ENCODE measurements at places on chromosomes 5 and 9.

- no peak for DNase-seq
Measured at GRCh38 chr9:87278971-87279733, 218.5 kb upstream of the DAPK1 start.

DNA sequence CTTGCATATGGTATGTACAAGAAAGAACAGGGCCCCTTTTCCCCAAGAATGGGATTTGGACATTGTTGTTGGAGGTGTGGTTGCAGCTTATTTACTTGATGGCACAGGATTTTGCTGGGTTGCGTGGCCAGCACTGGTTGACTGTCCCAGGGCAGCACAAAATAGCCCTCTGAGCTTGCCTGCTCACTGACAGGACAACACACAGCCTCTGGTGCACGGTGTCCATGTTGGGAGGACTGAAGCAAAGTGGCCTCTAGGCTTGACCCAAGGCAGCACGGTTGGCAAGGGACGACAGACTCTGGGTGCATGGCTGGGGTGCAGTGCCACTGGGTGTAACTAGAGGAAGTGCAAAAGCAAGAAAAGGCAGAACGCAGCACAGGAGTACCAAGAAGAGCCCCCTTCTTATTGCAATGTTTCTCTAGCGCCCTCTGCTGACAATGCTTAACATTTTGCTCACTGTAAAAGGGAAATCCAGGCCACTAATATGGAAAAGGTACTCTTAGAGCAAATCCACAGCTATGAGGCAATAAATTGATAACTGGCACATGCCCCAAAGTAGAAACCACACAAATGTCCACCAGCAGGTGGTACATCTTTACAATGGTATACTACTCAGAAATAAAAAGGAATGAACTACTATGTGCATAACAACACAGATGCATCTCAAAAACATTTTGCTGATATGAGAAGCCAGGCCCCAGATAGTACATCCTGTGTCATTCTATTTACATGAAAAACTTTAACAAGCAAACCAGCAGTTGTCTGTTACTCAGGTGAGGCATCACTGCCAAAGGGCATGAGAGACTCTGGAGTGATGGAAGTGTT, 47.4 kb upstream of the BARX1 start:
- DNase-seq: no peak

GRCh38 chr5:72955143-72955767, 586 bp upstream of the FCHO2 start:
- DNase-seq: no peak

DNA sequence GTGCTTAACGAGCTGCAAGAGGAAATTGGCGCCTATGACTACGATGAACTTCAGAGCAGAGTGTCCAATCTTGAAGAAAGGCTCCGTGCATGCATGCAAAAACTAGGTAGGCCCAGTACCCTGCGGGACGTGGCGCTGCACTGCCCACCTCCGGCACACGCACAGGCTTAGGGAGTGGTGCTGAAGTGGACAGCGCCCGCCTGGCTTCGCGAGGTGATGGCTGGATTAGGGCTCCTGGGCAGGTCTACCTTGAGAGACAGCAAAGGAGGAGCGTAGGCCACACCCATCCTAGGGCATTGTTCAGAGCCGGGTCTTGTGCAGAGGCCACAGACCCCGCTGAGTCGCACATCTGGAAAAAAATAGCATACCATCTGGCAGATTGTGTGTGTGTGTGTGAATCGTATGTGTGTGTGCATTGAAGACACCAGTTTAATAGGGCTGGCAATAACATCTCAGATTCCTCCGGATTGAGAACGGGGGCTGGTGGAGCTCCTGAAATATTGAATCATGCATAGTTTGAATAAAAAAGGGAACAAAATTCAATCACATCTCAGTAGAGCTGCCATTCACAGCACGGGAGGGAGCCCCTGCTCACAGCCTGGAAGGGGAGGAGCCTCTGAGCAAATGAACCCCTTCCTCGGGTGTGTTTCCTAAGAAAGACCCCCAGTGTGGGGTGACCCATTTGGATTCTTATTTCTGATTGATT, 11.1 kb downstream of the OLFM1 start:
- DNase-seq: no peak

- DNase-seq: no peak
Measured at GRCh38 chr9:127053057-127053821, 69.2 kb downstream of the ANGPTL2 start.

- no peak for DNase-seq
Measured at GRCh38 chr5:22665801-22666200, 187.3 kb downstream of the CDH12 start.

DNA sequence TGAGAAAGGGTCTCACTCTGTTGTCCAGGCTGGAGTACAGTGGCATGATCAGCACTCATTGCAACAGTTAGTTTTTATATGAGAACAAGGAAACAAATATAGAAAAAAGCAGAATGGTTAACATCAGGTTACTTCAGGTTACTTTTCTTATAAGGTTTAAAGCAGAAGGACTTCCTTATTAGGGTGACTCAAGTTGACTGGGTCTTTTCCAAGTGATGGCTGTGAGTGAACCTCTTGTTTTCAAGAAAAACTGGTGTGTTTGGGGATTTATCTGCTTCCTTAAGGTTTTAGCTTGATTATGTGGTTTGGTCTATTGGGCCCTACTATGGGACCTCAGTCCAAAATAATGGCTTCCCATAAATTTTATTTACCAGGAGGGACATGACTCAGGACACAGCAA, 99.2 kb downstream of the ARRDC3 start:
- no peak for DNase-seq

DNA sequence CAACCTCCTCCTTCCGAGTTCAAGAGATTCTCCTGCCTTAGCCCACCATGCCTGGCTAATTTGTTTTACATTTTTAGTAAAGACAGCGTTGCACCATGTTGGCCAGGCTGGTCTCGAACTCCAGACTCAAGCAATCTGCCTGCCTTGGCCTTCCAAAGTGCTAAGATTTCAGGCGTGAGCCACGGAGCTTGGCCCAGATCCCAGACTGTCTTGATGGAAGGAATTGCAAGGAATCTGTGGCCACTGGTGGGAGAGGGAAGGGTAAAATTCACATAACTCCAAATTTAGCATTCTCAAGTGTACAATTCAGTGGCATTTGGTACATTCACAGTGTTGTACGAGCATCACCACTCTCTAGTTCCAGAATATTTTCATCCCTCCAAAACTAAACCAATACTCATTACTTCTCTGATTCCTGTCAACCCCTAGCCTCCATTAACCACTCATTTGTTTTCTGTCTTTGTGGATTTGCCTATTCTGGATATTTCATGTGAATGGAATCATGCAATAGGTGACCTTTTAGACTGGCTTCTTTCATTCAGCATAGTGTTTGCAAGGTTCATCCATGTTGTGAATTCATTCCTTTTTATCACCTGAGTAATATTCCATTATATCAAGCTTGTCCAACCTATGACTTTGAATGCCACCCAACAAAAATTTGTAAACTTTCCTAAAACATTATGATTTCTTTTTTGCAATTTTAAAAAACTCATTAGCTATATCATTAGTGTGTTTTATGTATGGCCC, 8.9 kb upstream of the MYO10 start:
- DNase-seq: no peak

GRCh38 chr5:139896718-139897117, 101.1 kb downstream of the PSD2 start:
- DNase-seq: no peak

DNA sequence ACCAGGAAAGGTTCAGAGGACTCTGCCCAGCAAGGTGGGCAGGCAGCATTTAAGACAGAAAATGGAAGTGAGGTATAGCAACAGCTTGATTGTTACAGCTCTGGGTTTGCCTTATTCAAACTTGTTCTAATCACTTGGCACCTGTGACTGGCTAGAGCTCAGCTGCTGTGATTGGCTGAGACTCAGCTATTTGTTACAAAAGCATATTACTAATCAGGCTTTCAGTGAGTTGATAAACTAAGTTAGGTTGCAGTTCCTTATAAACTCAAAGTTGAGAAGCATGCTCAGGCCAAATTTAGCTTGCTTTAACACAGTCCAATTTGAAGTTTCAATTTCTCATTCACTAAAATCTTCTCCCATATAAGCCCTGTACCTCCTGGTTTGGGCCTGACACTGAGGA, 56.3 kb downstream of the GDA start:
- DNase-seq: no peak

DNA sequence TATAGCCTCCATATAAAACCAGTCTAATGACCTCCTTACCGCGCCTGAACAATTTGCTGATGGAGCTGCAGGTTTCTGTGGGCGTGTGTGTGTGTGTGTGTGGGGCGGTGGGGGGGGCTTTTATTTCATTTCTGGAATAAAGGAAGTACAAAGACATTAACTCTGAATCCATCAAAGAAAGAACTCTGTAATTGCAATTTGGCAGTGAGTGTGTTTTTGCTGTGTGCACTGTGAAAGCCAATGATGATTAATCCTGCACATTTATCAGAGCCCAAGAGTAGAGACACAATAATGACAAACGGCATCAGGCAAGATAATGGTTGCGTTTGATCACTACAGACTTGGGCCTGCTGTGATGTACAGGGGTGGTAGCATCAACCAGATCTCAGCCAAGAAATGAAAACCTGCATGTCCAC, 29.3 kb upstream of the NDFIP1 start:
- no peak for DNase-seq

- no peak for DNase-seq
Measured at GRCh38 chr5:147898875-147899401, 7.4 kb downstream of the C5orf46 start.

- DNase-seq: no peak
Measured at GRCh38 chr9:68669218-68669617, 35.8 kb upstream of the PIP5K1B start.

GRCh38 chr5:177169271-177169670, 35.7 kb downstream of the NSD1 start:
- DNase-seq: no peak

DNA sequence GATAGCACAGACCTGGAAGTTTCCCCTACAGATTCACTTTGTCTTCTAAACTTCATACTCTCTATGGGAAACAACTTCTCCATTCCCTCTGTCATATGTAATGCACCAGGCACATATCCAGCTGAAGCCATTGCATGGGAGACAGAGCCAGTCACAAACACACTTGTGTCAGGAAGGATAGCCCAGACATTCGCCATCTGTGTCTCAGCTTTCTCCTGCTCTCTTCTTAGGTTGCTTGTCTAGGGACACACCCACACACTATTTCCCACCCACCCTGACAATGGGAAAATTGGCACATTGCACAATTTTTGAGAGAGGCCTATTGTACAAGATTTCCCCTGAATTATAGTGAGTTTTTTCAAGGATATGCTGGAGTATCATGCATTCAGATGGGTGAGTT, 158.4 kb upstream of the MPDZ start:
- no peak for DNase-seq

GRCh38 chr9:5801739-5802113, 31.2 kb downstream of the ERMP1 start:
- DNase-seq: no peak

- DNase-seq: no peak
Measured at GRCh38 chr5:106085136-106085535, 1585.6 kb downstream of the EFNA5 start.

- DNase-seq: no peak
Measured at GRCh38 chr5:40877371-40877988, 31.8 kb upstream of the C7 start.

GRCh38 chr5:136703706-136704105, 338.4 kb upstream of the TRPC7 start:
- DNase-seq: no peak

GRCh38 chr5:14432931-14433589, 148.5 kb upstream of the OTULINL start:
- DNase-seq: no peak

DNA sequence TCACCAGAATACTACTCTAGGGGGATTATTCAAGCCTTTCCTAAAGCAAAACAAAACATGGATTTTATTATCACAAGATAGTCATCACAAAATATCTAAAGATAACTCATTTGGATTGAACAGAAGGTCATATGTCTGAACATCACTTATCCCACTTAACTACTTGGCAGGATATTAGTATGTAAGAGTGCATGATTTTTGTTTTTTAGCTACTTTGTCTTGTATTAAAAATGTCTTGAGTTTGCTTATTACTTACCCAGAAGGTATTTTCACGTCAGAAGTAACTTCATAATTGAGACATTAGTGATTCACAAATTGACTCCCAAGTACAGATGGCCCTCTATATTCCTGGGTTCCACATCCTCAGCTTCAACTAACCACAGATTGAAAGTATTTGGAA, 113.8 kb downstream of the TLE4 start:
- no peak for DNase-seq

DNA sequence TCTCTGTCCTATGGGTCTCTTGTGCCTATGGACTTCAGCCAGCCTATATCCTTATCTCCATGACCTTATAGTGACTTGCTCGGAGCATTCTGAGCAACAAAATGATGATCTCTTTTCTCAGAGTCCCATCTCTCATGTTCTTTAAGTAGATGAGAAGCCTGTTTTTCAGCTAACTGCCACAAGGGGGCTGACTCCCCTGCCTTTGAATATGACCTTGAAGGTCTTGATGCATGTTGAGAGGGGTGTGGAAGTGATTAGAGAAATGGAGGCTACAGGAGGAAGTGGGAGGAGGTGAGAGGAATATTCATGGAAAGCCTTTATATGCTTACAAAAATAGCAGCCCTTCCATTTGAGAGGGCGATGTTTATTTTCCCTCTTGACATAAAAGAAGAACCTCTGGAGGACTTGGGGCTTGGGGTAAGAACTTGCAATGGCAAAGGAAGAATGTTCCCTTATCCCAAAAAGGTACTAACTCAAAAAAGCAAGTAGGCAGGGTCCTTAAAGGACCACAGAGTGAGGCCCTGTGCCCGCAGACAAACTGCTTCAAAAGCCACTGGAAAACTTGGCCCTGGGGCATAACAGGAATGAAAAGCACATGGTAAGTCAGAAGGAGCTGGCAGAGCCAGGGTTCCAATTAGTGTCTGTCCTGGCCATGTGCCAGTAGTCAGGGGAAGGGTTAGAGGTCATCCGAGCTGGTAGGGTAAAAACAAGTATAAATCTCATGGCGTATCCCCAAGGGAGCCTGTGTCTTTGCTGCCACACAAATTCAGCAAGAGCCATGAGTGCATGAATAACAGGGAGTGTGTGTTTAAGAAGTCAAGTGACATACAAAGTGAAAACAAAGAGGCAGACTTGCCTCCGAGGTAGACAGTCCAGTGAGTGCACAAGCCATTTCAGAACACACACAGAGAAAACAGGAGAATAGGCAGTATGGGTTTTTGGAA, 39.1 kb downstream of the FGD3 start:
- no peak for DNase-seq

DNA sequence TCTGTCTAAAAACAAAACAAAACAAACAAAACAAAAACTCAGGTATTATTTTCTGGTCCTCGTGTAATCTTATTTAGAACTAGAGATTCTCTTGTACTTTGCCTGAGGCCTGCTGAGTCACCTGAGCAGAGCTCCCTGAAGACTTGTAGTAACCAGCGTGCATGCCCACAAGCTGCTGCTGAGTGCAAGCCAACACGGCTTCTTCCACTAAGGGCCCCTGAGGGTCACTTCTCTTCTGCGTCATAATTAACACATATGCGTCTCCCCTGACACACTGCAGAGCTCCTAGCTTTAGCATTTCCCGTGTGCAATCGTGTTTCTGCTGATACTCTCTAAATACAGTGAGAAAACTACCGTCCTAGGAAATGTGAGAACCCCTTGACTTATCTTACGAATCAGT, 10.9 kb upstream of the NDFIP1 start:
- DNase-seq: no peak

GRCh38 chr9:88800329-88800682, 191.0 kb upstream of the S1PR3 start:
- DNase-seq: no peak

- DNase-seq: no peak
Measured at GRCh38 chr9:127572961-127573721, 38.9 kb upstream of the STXBP1 start.
